Stimulated activated CD4-positive, alpha-beta T cell treated with anti-CD3 and anti-CD28 coated beads, Interleukin-1b, Interleukin-23, amount 100 ng/mL, for 48 hours (primary cell): ENCODE measurements at places on chromosomes 1 and 21.

DNA sequence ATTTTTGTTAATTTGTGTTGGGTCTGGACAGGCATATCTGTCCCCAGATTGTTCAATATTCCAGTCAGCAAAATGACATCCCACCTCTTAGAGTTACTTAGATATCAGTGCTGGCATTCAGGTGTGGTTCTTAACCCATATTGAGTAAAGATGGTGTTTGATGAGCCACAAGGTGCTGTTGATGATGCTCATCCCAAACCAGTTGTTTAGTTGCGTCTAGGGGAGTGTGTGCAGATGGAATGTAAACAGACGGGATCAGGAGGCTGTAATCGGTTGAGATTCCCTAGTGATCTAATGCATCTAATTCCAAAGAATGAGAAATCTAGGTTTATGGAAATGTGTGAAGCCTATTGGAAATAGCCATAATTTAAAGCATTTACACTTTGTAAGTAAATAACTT, 1.1 kb downstream of the HOOK1 start:
- no peak for DNase-seq

GRCh38 chr1:25468033-25468432, 37.3 kb downstream of the MACO1 start:
- DNase-seq: no peak

DNA sequence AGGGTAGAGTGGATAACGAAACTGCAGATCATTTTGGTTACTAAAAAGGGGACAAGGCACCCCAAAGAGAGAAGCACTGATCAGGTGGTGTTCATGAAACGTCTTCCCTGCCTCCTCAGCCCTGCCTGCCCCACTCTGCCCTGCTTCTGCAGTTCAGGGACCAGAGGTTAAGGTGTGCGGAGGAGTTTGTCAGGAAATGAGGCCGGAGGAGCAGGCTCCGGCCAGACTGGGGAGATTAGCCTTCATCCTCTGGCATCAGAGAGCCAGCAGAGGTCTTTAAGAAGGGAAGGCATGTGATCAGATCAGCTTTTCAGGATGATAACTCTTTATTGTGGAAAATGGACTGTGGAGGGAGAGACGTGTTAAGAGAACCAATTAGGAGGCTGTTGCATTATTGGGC, 291.9 kb upstream of the NR5A2 start:
- no peak for DNase-seq

GRCh38 chr1:245336149-245336983, 181.6 kb downstream of the KIF26B start:
- DNase-seq: no peak

GRCh38 chr1:51484591-51484990, 34.5 kb downstream of the EPS15 start:
- no peak for DNase-seq
